Spleen (tissue), 13 donors: ENCODE measurements at places on chromosomes 7 and 10. TPM values are rescaled to one million over a fixed set of nuclear protein-coding genes. Genes with fewer than 3 reads are reported as not detected.

DNA sequence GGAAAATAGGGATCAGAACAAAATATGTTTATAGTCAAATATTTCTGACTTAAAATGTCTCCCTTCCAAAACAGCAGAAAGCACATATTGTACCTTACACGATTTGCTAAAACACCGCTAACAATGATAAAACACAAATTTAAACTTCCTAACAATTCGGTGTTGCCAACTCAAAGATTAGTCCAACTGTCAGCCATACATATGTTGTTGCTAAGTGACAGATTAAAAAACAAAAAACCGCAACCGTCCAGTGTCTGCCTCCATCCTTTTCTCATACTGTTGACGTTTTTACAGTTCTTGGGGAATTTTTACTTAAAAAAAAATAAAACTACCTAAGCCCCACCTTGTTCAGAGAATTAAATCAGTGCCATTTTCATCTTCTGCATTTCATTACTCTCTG is 118.0 kb downstream of the RAB11FIP2 start:
- DNase-seq: no peak
- no peaks in the 10 kb centered on the region for H3K36me3 ChIP-seq
- no peaks in the 10 kb centered on the region for H3K4me1 ChIP-seq
- H3K27ac ChIP-seq: no peak overlapping the region

DNA sequence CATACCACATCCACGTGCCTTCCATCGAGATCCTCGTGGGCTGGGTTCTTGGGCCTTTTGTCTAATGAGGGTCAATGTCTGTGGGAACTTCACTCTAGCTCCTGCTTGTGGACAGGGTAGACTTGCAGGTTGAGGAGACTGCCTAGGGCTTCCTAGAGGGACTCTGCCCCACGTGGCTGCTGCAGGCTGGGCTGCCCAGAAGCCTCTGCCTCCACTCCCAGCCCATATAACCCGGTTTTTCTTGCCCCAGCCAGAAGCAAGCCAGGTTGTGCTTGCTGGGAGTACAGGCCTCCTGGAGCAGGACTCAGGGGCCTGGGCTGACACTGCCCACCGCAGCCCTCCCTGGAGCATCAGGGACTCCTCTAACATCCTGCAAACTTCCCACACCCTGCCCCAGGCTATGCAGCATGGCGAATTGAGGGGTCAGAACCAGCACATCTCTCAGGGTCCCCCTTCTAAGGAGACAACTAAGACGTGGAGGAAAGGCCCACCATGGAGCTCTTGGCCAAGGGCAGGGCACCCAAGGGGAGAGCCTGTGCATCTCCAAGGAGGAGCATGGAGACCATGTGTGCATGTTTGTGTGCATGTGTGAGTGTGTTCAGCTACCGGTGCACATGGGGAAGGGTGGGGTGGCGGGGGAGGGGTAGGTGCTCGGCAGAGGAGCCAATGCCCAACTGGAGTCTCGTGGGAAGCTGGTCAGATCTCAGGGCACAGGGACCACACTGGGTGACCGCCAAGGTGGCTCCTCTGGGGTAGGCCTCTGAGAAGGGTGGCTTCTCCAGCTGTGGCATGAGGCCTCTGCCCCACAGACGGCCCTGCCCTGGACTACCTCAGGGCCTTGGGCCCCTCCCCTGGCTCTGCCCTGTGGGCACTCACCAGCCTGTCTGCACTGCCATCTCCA is 62.6 kb downstream of the RASGEF1A start:
- DNase-seq: peak; percentile 71
- peaks cover 43% of the 10 kb centered on the region for H3K4me1 ChIP-seq
- no peaks in the 10 kb centered on the region for H3K27me3 ChIP-seq
- no peak overlapping the region for H3K27ac ChIP-seq
- no peaks in the 10 kb centered on the region for H3K36me3 ChIP-seq

DNA sequence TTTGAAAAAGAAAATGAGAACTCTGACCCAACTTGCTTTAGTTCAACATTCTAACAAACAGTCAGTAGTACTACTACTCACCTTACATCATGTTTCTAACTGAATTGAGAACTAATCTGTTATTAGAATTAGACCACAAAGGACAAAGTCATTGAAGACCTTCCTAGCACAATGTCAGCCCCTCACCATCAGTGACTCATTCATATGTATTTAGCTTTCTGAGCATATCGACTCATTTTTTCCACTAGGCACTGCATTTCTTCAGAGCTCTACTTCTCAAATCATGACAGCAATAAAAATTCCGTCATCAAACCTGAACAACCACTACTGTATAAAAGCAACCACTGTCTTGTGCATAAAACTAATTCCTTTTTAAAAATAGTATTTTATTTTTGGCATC is 4.4 kb upstream of the LRRN3 start:
- H3K27me3 ChIP-seq: no peaks in the 10 kb centered on the region
- no peak overlapping the region for H3K27ac ChIP-seq
- no peak overlapping the region for H3K4me3 ChIP-seq
- no peaks in the 10 kb centered on the region for H3K36me3 ChIP-seq

DNA sequence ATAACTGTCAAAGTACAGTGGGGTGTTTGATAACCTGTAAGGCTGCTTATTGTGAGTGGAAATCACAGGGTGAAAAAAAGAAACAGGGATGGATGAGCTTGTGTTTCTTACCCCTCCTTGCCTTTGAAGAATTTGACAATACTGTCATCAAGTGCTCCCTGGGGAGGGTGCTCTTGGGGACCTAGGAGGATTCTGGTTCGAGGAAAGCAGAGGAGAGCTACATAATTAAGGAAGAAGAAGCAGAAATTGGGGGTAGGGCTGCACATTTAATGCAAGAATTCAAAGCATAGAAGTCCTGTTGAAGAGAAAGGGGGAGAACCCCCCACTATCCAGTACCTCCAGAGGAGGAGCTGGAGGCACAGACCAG is 208.1 kb upstream of the PHYHIPL start:
- no peak overlapping the region for H3K4me3 ChIP-seq
- H3K27ac ChIP-seq: no peak overlapping the region
- no peaks in the 10 kb centered on the region for H3K27me3 ChIP-seq

DNA sequence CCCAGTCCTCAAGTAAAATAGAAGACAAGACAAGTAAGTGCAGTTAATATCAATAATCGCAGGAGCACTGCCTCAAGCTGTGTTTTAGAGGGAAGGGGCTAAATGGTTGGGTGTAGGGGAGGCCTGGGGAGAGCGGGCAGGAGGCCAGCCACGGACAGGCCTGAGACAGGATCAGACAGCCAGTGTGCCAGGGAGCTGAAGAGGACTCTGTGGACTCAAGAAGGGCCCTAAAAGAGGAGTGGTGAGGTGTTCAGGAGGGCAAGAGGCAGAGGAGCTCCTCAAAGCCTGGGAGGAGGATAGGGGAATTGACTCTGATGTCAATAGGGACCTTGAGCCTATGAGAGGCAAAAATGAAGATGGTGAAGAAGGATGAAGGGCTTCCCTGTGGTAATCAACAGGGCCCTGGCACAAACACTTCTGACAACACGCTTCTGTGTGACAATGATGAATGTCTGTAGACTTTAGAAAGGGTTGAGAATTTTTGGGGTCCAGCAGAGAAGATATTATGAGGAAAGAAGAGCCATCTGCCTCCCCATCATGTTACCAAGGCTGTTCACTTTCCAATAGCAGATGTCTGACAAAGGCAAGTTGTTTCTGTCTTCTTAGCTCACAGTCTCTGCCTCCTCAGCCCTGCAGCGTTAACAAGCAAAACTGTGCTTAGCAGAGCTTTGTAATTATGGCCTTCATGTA is 2.4 kb upstream of the PTPRE start:
- peaks cover 5% of the 10 kb centered on the region for H3K27me3 ChIP-seq
- H3K27ac ChIP-seq: no peak overlapping the region
- DNase-seq: no peak
- H3K4me3 ChIP-seq: no peak overlapping the region

RPEL1 gene
- total RNA-seq: not detected

FEZF1 gene
- total RNA-seq: not detected

SLC18A3 gene
- not detected for total RNA-seq

- no peaks in the 10 kb centered on the region for H3K4me1 ChIP-seq
- H3K36me3 ChIP-seq: no peaks in the 10 kb centered on the region
- no peak overlapping the region for H3K4me3 ChIP-seq
- no peaks in the 10 kb centered on the region for H3K27me3 ChIP-seq
These were observed 41.5 kb upstream of the GPR141 start for GRCh38 chr7:37642028-37642540.

DNA sequence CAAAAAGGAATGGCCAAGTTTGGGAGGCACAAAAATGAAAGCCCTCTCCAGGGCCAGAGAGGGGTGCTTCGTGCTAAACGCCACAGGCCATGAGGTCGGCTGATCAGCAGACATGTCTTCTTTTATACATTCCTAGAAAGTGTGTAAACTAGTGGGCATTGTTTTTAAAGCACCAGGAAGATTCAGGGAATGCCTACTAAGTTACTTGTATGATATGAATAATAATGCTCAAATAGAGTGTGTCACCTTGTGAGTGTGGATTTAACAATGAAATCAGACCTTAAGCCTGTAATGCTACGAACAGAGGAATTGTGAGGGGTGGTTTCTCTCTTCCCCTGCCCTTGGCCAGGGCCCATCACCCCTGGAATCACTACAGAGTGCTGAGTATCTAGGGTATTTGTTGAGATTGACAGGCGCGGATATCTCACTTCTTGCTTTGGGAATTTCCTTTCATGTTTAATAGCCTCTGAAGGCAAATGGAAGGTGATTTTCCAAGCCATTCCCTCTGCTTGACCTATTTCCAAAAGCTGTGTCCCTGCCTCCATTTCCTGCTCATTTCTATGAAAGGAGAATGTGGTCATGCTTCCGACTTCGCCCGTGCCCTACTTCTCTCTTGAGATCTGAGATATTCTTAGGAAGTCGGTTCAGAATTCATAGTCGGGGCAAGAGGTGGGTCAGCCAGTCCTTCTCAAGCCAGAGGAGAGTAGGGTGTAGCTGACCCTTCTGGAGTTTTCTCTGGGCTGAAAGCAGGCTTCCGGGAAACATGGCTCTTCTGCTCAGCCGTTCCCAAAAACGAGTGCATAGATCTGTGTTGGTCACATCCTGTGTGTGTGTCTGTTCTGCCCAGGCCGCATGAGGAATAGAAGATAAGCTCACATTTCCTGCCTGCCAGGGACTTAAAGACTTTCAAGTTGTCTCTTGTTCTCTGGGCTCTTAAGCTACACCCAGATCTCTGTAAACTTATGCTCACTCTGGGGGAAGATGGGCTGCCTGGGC is 167.8 kb upstream of the ITGB1 start:
- H3K27ac ChIP-seq: peak overlapping the region; percentile 72
- H3K4me1 ChIP-seq: peaks cover 26% of the 10 kb centered on the region
- no peak overlapping the region for H3K4me3 ChIP-seq
- H3K27me3 ChIP-seq: no peaks in the 10 kb centered on the region
- H3K36me3 ChIP-seq: no peaks in the 10 kb centered on the region

GRCh38 chr7:2008101-2008935 is 224.4 kb downstream of the MAD1L1 start:
- H3K4me1 ChIP-seq: peaks cover 20% of the 10 kb centered on the region
- H3K4me3 ChIP-seq: no peak overlapping the region
- no peaks in the 10 kb centered on the region for H3K27me3 ChIP-seq
- H3K27ac ChIP-seq: no peak overlapping the region
- H3K36me3 ChIP-seq: no peaks in the 10 kb centered on the region
- peak; percentile 68 for DNase-seq

DNA sequence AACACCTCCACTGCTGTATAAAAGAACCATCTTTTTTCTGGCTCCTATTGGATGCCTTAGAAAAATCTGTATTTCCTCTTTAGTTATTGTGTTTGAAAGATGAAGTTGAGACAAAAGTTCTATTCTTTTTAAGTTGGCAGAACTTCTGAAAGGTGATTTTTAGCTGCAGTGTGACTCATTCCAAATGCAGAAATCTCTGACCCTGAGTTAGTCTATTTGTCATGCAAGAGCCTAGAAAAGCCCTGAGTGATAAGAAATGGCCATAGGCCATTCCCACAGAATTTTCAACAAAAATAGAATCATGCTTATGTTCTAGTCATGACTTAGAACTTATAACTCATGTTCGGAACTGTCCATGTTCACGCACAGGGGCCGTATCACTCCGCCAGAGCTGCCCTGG is 89.1 kb downstream of the EGFR start:
- H3K36me3 ChIP-seq: no peaks in the 10 kb centered on the region
- H3K4me3 ChIP-seq: no peak overlapping the region
- H3K4me1 ChIP-seq: no peaks in the 10 kb centered on the region
- no peak for DNase-seq
- no peaks in the 10 kb centered on the region for H3K27me3 ChIP-seq

- H3K27ac ChIP-seq: no peak overlapping the region
- H3K4me3 ChIP-seq: no peak overlapping the region
- H3K4me1 ChIP-seq: no peaks in the 10 kb centered on the region
- DNase-seq: no peak
- H3K27me3 ChIP-seq: no peaks in the 10 kb centered on the region
- H3K36me3 ChIP-seq: no peaks in the 10 kb centered on the region
These were observed 85.4 kb upstream of the SLC13A1 start for GRCh38 chr7:123285076-123285700.

- H3K27me3 ChIP-seq: no peaks in the 10 kb centered on the region
- peaks cover 41% of the 10 kb centered on the region for H3K4me1 ChIP-seq
- DNase-seq: no peak
- peaks cover 16% of the 10 kb centered on the region for H3K36me3 ChIP-seq
These were observed 26.4 kb downstream of the ENTPD1 start for GRCh38 chr10:95782318-95782717.

DNA sequence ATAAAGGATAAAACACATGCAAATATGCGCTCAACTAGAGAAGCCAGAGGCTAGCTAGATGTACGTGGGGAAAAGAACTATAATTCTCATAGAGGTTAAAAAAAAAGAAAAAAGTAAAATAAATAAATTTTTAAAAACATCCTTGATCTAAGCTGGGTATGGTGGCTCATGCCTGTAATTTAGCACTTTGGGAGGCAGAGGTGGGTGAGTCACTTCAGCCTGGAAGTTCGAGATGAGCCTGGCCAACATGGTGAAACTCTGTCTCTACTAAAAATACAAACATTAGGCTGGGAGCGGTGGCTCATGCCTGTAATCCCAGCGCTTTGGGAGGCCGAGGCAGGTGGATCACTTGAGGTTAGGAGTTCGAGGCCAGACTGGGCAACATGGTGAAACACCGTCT is 18.6 kb upstream of the HSPA12A start:
- H3K4me1 ChIP-seq: no peaks in the 10 kb centered on the region
- H3K27me3 ChIP-seq: peaks cover 2% of the 10 kb centered on the region
- no peak overlapping the region for H3K27ac ChIP-seq
- no peak overlapping the region for H3K4me3 ChIP-seq
- no peaks in the 10 kb centered on the region for H3K36me3 ChIP-seq
- peak; percentile 14 for DNase-seq

DNA sequence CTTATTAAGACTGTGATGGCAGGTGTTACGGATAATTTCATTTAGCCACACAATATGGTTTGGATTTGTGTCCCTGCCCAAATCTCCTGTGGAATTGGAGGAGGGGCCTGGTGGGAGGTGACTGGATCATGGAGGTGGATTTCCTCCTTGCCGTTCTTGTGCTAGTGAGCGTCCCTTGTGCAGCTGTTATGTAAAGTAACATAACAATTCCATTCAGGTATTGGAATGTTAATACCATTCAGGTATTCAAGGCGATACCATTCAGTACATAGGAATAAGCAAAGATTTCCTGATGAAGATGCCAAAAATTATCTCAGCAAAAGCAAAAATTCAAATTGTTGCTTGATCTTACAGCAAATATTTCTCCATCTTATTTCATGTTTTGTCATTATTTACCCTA is 32.5 kb upstream of the PLXDC2 start:
- DNase-seq: no peak
- H3K27ac ChIP-seq: no peak overlapping the region
- no peaks in the 10 kb centered on the region for H3K36me3 ChIP-seq
- no peak overlapping the region for H3K4me3 ChIP-seq
- no peaks in the 10 kb centered on the region for H3K27me3 ChIP-seq

GRK5 gene
- 50.5 TPM for total RNA-seq

- H3K4me3 ChIP-seq: no peak overlapping the region
- no peak overlapping the region for H3K27ac ChIP-seq
- H3K4me1 ChIP-seq: peaks cover 7% of the 10 kb centered on the region
- DNase-seq: no peak
These were observed 23.9 kb upstream of the CALD1 start for GRCh38 chr7:134755422-134756022.
